ENCODE measurements at places on chromosomes 3 and 15. TPM values are rescaled to one million over a fixed set of nuclear protein-coding genes. Genes with fewer than 3 reads are reported as not detected.

NLGN1 gene
- 1.4 TPM for total RNA-seq

DNAH1 gene
- 0.96 TPM for total RNA-seq

TM2D3 gene
- 29.1 TPM for total RNA-seq

PATL2 gene
- not detected for total RNA-seq

ITIH1 gene
- not detected for total RNA-seq

LAMB2 gene
- total RNA-seq, result 246 TPM

DGKG gene
- total RNA-seq, result not detected

MKRN3 gene
- total RNA-seq, result not detected

SV2B gene
- not detected for total RNA-seq

CHDH gene
- under 0.01 TPM for total RNA-seq

IL17RB gene
- not detected for total RNA-seq

Measured in epithelial cell of alveolus of lung (primary cell).